GOT3 (cell line): ENCODE measurements at places on chromosomes 1 and 21.

DNA sequence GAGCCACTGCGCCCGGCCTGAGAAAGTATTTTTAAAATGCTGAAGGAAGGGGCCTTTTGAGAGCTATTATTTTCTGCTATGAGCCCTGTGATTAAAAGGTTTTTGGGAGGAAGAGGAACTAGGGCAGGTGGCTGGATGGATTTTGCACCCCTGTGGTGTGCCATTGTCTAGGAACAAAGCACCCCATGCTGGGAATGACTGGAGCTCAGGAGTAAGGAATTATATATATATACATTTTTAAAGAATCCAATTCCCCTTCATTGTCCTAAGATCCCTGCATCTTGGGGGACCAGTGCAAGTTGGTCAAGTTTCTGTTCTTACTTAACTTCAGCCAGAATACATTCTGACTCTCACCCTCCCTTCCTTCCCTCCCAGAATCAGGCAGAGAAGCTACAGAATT, 91.6 kb downstream of the ZNF648 start:
- DNase-seq, result no peak

- no peak for DNase-seq
Measured at GRCh38 chr1:67690411-67690810, 5.4 kb downstream of the GADD45A start.

GRCh38 chr1:228399531-228400236, 7.0 kb downstream of the TRIM11 start:
- no peak for DNase-seq

- DNase-seq, result no peak
Measured at GRCh38 chr1:103129255-103129654, 20.9 kb upstream of the COL11A1 start.

- no peak for DNase-seq
Measured at GRCh38 chr1:208724079-208724478, 479.9 kb upstream of the PLXNA2 start.

GRCh38 chr1:17447501-17447992, 8.1 kb upstream of the RCC2 start:
- no peak for DNase-seq

- DNase-seq, result no peak
Measured at GRCh38 chr1:243341074-243341473, 85.2 kb downstream of the SDCCAG8 start.

GRCh38 chr1:72942008-72942407, 659.7 kb upstream of the NEGR1 start:
- DNase-seq, result no peak

GRCh38 chr1:25620211-25620610, 3.6 kb downstream of the MAN1C1 start:
- DNase-seq, result no peak

- DNase-seq, result no peak
Measured at GRCh38 chr1:7232441-7233236, 447.4 kb downstream of the CAMTA1 start.

- no peak for DNase-seq
Measured at GRCh38 chr1:241944300-241944699, 13.3 kb upstream of the BECN2 start.

DNA sequence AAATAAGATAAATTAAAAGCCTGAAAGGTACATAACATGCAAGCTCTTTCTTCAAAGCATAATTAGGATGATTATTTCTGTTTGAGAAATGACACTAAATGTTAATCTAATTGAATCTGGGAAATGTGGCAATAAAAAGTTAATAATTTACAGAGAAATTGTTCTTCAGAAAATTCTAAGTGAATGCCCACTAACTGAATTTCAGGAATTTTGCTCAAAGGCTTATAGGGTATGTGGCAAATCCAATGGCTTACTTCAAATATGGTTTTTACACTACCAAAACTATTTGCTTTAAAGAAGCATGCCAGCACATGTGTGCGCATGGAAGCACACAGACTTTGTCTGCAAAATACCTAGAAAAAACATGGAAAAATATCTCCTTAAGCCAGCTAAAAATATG, 186.6 kb upstream of the FOXD3 start:
- DNase-seq, result no peak

DNA sequence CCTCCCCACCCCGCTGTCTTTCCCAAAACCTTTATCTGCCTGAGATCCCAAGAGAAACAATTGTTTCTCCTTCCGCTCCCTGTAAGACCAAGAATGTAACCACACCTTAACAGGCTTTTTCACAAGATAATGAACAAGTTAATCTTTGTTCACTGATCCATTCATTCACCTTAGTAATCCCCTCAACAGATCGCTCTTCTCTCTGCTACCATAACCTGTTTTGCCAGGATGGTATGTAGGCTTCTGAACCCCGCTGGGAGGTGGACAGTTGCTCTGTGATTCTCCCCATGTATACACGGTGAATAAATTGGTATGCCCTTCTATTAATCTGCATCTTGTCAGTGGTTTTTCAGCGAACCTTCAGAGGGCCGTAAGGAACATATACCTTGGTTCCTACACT, 18.7 kb upstream of the RGSL1 start:
- DNase-seq, result no peak

DNA sequence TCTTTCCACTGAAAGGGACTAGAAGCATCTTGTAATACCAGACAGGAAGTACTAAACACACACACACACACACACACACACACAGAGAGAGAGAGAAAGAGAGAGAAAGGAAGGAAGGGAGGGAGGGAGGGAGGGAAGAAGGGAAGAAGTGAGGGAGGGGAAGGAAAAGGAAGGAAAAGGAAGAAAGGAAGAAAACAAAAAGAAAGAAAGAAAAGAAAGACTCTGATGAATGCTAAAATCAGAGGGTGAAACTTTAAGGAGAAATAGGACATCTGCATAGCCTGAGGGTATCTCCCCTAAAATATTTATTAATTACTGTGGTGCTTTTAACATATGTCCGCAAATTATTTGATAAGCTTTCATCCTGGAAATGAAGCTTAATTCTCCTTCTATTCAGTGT, 10.6 kb downstream of the TRIT1 start:
- DNase-seq, result no peak

DNA sequence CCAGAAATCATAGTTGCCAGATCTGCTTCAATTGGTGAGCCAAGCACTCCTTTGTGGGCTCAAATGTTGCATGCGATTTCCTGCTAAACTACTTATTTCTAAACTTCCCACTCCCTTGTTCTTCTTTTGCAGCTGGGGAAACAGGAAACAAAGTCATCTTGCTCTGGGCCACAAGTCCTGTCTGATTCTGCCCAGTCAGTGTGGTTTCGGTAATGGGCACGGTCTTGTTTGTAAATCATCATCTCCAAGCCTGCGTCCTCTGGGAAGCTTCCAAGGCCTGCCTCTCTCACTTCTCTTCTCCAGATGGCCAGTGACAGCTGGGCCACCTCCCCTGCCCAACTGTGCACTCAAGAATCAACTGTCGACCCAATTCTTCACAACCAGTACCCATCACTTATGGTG, 4.4 kb downstream of the S100A8 start:
- DNase-seq, result no peak

- DNase-seq, result no peak
Measured at GRCh38 chr1:112464501-112464900, 44.3 kb upstream of the WNT2B start.

DNA sequence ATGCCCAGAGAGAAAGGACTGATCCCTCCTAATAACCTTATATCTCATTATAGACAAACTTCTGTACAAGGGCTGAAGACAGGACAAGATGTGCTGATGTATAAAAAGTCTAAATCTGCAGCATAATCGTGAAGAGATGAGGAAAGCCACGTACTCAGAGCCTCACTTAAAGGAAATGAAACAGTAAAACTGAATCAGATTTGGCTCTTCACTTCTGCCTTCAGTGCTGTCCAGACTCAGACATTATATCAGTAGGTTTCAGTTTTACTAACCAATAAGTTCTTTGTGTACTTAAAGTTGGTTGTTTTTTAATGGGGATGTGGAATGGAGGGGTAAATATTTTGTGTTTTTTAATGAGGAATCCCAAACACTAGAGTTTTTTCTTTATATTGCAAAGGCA, 45.3 kb upstream of the RGS1 start:
- DNase-seq, result no peak

GRCh38 chr1:105558023-105558422, 1498.5 kb upstream of the PRMT6 start:
- no peak for DNase-seq

DNA sequence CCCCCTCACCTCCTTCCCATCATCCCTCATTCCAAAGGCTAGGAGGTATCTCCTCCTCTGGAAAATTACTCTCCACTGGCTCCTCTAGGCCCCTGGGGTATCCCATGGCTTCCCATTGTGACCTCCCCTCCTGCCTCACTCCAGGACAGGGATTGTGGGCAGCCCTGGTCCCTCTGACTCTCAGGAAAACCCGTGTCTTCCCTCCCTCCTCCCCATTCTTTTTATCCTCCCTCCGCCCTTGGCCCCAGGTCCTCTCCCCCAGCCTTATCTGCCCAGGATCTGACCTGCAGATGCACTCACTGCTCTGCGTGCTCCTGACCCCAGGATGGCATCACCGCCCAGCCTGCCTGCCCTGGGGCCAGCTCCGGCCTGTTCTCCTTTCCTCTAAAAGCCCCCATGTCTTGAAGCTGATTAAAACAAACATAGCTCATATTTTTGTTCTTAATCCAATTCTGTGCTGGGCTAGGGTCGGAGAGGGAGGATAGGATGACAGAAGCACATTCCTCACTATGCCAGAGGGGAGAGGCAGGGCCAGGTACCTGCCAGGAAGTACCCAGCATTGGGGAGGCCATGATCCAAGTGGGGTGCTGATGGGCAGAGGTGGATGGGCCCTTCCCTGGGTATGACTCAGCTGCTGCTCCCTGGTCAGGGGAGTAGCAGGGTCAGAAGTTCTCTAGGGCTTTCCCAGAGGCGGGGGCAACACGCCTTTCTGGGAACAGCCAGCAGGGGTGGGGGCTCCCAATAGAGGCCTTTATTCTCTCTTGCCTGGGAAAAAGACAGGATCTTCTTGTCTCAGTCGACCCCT, 13.8 kb upstream of the UBL4B start:
- DNase-seq, result no peak

GRCh38 chr1:169121146-169121923, 14.8 kb downstream of the ATP1B1 start:
- DNase-seq, result no peak

- DNase-seq, result no peak
Measured at GRCh38 chr1:112840631-112841624, 115.1 kb downstream of the SLC16A1 start.

DNA sequence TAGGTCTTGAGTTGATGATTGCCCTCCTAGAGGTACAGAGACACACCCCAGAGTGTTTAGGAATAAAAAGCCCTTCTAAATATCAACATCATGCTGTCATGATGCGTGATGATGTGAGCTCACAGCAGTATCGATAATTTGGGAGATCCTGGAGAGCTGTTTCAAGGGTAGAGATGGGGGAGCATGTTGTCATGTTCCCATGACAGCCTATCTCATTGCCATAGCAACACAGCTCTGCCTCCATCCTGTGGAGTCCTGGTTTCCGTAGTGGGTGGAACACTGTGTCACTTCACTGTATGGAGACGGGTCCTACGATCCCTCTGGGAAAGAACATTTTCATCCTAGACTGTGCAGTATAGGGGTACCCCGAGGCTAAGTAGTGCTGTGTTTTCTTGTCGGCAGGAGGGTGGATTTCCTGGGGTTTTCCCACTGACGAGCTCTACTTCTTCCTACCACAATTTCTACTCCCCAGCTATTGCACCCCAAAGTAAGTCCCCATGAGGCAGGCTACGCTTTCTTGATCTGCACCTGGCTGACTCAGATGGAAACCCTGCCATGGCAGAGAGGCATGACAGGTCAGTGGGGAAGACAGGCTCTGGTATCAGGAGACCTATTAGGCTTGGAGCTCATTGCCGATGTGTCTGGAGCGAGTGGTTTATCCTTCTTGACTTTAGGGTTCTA, 7.2 kb downstream of the KISS1 start:
- DNase-seq, result no peak

DNA sequence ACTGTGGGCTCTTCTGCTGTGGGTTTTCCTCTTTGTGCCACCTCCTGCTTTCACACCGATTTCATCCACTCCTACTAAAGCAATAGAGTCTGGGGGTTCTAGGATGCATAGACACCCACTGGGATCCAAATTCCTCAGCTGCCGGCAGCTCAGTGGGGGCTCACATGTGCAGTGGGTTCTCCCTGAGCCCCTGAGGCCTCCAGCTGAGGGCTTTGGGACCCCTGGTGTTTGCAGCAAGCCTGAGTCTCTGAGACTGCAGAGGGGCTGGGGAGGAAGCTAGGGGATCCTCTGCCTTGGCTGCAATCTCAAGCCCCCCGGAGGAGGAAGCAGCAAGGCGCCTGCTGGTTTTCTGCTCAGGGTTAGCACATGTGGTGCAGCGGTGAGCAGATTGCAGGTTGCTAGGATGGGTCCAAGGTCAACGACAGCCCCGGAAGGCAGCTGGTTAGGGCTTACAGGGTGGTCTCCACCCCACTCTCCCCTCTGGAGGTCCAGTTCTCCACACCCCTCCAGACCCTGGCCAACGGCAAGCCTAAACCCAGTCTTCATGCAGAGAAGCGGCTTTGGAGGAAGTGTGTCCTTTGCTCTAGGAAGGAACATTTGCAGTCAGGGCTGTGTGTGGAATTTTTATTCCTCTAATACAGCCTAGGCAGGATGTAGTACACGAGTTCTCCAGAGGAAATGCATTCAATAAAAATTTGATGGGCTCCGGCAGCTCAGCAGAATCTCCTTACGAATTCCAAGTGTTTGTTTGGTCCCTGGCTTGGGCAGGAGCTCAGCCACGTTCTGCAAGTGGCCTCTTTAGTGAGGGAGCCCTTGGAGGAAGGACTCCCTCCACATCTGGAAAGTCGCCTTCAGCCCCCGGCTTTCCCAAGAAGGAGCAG, 269.1 kb upstream of the VAMP3 start:
- DNase-seq, result no peak

GRCh38 chr1:18191481-18192155, 84.0 kb downstream of the IGSF21 start:
- DNase-seq, result no peak

- DNase-seq, result no peak
Measured at GRCh38 chr1:240237305-240237721, 145.6 kb downstream of the FMN2 start.

GRCh38 chr1:29253180-29253579, 16.9 kb downstream of the PTPRU start:
- no peak for DNase-seq

DNA sequence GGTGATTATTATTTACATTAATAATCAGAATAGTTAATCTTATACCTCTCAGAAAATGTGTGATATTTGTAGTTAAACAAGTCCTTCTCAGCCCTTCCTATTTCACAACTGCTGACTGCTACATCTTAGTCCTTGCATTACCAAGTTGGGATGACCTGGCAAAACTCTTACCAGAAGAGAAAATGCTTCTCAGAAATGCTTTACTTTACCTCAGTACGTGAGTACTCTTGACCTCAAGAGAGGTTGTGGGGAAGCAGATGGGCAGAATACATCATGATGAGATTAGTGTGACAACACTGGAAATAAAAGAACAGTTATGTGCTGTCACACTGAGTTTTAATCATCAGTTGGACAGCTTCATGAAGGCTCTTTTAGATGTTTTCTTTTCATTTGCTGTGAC, 16.2 kb downstream of the CFAP126 start:
- no peak for DNase-seq

DNA sequence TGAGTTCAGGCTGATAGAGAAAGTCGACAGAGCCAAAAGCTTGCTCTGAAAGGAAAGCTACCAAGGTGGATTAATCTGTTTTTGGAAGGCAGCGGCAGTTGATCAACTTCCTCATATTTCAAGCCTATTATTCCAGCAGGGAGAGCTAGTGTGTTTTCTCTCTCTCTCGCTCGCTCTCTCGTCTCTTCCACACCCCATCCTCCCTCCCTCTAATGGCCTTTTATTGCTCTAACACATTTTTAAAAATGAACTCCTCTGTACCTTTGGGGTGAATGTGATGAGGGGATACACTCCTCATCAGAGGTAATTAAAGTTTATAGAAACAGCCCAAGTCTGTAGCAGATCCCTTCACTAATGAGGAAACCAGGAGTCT, 126.4 kb downstream of the CLIC6 start:
- no peak for DNase-seq
